ENCODE measurements at places on chromosomes 12 and 14.

- peak; percentile 98 for DNase-seq
These were observed at the start of gene NRDE2 for GRCh38 chr14:90331497-90332270. TSS of gene NRDE2 (minus strand) at chr14:90331941. CDS start at chr14:90331904, 37 bp downstream.

GRCh38 chr12:120865098-120865497 lies 39.1 kb downstream of the SPPL3 start:
- DNase-seq = no peak

GRCh38 chr12:71371122-71371521 lies 68.5 kb upstream of the LGR5 start:
- no peak for DNase-seq

GRCh38 chr12:76573840-76574373 lies 14.3 kb upstream of the OSBPL8 start:
- DNase-seq = no peak

- no peak for DNase-seq
These were observed 72.3 kb upstream of the GPR68 start for GRCh38 chr14:91316761-91317160.

DNA sequence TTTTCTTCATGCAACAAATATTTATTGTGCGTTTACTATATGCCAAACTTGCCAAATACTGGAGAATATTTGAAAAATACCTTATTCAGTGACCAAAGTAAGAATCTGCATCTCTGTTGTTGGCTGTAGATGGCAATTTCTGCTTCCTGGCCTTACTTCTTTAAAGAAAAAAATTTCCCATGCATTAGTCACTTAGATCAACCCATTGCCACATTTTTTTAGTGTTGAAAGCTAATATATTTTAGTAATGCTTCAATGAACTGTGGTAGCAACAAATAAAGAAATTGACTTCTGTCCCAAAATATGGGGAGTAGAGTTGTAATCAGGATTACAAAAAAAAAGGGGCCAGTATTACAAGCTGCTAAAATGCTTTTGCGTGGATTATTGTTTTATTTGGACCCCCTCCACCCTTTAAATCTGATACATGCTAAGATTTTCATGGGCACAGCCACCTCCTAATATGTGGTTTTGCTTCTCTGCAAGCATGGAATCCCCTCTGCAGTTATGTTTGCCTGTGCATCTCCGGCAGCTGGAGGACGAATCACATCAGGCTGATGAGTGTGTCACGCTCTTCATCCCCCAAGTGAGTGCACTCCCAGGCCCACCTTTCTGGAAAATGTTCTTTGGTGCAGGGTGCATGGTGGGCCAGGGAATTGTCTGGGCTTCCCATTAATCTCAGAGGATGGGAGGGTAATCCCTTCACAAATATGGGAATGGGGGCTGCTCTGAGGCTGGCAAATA lies 38.1 kb upstream of the PTCSC3 start:
- DNase-seq = no peak

- DNase-seq = no peak
These were observed 167.5 kb downstream of the DPF3 start for GRCh38 chr14:72726444-72726843.

DNA sequence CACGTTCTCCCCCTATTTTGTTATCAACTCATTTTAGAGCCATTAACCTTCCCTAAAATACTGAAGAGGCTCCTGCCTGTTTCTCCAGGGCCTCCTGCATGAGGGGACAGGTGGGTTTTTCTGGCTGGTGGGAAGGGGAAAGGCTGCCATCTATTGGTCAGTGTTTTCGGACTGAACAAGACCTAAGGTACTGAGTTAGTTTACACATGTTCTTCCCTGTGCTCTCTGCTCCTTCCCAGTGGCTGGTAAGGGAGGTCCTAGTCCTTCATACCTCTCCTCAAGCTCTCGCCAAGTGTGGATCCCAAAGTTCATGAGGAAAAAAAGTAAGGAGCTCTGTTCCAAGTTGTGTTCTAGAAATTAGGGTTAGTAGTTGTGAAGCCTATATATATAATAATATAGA lies 357.5 kb downstream of the FSCB start:
- peak; percentile 78 for DNase-seq

DNA sequence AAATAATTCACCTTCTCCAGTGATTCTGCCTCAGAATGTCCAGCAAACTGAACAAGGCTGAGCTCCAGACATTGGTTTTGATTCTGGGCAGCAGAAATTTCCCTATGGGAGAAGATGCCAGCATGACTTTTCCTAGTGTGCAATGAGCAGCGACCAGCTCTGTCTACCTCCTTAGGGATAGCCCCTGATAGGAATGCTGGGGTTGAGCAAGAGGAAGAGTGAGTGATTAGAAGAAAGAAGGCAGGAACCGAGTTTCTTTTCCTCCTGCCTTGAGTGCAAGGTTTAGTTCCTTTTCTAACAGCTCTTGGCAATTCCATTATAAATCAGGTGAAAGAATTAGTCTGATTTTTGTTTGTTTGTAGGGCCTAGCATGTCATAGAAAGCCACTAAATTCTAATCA lies 379.0 kb downstream of the DAD1 start:
- no peak for DNase-seq

DNA sequence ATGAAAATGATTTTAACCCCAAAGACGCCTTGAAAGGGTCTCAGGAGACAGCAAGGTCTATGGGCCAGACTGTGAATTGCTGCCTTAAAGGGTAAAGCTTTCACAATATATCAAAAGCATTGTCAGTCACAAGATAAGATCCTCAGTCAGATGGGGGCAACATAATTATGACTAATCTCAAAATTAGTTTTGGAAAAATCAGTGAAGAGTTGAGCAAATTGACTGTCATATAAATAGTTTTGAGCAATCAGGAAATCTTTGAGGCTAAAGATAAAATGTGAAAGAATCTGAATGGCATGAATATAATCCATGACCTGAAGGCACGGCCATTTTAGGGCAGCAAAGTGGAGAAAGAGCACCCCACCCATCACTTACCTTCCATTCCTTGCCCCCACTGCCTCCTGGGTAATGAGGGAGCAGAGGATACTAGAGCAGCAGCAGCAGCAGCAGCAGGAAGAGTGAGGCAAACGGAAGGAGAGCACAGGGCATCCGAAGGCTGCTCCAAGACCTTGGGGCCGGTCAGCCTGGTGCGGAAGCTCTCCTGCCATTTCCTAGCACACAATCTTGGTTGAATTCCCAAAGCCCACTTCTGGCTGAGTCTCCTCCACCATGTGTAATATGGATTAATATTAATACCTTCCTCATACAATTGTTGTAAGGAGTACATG lies 7.0 kb downstream of the STON2 start:
- no peak for DNase-seq

DNA sequence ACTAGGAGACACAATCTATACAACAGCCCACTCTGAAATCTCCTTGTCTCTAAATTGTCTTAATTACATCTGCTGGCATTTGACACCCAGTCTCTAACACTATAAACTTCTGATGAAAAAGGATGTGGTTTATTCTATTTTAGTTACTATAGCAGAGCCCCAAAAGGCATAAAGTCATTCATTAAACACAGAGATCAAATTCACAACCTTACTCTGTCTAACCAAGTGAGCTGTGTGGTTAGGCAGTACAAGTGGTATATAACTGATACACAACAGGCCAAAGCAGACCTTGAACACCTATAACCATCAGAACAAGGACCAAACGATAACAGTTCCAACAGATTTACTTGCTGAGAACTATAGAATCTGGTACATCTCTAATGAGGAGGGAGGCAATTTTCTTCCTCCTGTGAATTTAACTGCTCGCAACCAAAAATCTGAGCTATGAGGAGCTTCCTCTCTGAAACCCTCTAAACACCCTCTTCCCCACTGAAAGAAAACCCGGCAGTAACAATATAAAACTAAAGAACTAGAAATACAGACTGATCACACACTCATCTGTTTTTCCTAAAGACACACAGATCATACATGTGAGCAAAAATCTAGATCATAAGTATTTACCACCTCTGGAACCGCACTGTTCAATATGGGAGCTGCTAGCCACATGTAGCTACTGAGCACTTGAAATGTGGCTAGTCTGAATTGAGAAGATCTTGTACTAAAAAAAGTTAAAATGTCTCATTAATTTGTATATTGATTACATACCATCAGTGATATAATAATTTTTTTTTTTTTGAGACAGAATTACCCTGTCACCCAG lies 17.7 kb downstream of the SPPL3 start:
- DNase-seq = no peak

DNA sequence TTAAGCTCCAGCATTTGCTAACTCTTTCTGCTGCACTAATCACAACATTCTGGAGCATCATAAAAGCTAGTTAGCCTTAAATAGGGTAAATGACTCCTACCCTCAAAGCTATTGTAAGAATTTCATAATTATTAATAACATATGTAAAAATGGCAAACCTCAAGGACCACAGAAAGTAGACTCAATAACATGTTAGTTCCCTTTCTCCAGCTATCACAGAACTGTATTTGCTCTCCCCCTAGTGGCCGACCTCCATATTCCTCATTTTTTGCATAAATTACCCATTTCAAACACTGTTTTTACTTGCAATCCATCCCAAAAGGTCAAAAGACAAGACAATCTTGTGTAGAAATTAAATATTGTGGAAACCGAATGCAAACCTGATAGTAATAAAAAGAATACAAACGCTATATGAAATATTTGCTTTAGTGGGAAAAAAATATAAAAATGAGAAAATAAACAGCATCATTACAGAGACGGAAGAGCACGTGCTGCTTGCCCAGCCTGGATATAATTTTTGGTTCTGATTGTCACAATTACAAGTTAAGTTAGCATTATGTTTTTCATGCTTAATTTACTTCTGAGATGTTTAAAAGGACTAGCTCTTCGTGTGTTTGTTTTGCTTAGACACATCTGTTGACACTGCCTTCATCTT lies 97.9 kb downstream of the RERGL start:
- peak; percentile 28 for DNase-seq

GRCh38 chr12:90366286-90366685 lies 588.7 kb downstream of the CCER1 start:
- no peak for DNase-seq

DNA sequence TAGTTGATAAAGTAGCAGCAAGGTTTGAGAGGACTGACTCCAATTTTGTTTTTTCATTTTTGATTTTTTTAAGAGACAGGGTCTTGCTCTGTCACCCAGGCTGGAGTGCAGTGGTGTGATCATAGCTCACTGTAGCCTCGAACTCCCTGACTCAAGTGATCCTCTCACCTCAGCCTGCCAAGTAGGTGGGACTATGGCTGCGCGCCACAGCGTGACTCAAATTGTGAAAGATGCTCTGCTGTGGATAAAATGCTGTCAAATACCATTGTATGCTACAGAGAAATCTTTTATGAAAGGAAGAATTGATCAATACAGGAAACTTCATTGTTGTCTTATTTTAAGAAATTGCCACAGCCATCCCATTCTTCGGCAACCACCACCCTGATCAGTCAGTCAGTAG lies 48.3 kb downstream of the SCN8A start:
- DNase-seq = no peak

DNA sequence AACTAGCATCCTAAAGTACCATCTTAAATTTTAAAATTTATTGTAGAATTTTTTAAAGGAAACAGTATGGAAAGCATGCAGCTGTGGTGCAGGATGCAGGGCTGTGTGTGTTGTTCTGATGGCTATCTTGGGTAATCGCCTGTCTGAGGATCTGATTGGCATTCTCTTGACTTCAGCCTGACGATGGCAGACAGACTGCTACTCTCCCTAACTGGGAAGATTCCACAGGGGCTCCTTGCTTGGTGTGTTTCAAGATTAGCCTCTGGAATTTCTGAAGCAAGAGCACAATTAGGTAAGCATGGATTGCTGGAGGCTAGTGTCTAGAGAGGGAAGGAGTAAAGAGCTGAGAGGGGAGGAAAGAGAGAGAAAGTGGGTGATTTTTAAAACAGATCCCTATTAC lies 696.8 kb upstream of the LRFN5 start:
- no peak for DNase-seq

DNA sequence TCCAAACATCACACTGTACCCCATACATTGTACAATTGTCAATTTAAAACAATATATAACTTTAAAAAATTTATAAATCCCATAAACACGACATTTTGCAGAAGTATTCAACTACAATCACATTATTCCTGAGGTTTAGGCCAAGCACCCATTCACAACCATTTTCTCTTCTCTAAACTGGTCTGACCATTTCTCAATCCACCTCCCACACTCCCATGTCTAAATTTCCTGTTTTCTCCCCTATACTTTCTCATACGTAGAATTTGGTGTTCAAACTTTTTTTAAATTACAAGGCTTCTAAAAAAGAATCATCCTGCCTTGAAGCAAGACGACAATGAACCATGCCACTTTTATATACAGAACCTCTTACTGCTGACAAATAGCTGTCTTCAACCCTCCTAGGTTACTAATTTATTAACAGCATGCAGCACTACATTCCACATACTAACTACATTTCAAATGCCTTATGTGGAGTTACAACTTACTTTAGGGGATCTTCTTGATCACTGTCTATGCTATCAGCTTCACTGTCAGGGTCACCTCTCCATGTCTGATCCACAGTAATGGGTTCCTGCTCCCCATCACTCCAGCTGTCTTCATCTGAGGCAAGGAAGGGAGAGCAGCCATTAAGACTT lies 3.4 kb downstream of the KANSL2 start:
- DNase-seq = no peak

- DNase-seq = no peak
These were observed 58.6 kb downstream of the PDE3A start for GRCh38 chr12:20426957-20427356.

DNA sequence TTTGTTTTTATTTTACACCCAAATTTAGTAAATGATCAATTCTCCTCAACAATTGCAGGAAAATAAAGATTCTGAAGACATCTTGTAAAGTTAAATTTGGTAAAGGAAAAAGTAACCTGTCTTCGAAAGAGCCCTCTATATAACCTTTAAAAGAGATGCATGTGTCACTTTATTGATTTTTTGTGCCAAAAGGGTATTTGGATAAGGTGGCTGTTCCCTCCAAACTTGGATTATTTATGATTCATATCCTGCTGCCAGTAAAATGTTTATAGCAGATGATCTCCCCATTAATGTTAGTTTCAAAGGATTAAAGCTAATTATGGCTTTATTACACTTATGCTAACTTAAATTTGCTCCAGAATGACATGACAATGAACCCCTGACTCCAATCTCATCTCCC lies 98.8 kb downstream of the DUSP6 start:
- no peak for DNase-seq

- no peak for DNase-seq
These were observed 53.4 kb downstream of the ZFC3H1 start for GRCh38 chr12:71610031-71610795.

DNA sequence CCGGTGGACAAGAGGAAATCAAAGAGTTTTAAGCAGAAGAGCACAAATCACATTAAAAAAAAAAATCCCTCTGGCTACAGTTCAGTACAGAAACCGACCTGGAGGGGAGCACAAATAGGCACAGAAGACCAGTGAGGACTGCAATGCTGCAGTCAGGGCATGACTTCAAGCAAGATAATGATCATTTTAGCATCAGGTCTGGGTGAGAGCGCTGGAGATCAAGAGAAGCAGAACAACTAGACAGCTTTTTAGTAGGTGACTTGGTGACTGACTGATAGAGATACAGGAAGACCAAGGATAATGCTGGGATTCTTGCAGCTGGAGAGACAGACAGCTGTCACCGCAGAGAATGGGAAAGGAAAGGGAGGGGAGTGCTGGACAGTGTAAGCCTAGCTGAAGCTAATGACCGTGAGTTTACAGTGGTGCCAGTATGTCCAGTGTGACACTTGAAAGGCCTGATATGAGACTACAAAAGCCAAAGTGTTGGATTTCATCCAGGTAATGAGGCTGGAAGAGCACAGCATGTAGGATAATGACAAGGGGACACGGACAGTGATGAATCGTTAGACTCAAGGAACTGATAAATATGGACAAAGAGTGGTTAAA lies 5.6 kb downstream of the NFYB start:
- peak; percentile 67 for DNase-seq

- no peak for DNase-seq
These were observed 127.7 kb downstream of the DACT1 start for GRCh38 chr14:58765418-58765831.

Data from NCI-H1092 treated with DMSO at 0.1 percent for 48 hours (cell line).